ENCODE measurements at places on chromosomes 1 and 21.

DNA sequence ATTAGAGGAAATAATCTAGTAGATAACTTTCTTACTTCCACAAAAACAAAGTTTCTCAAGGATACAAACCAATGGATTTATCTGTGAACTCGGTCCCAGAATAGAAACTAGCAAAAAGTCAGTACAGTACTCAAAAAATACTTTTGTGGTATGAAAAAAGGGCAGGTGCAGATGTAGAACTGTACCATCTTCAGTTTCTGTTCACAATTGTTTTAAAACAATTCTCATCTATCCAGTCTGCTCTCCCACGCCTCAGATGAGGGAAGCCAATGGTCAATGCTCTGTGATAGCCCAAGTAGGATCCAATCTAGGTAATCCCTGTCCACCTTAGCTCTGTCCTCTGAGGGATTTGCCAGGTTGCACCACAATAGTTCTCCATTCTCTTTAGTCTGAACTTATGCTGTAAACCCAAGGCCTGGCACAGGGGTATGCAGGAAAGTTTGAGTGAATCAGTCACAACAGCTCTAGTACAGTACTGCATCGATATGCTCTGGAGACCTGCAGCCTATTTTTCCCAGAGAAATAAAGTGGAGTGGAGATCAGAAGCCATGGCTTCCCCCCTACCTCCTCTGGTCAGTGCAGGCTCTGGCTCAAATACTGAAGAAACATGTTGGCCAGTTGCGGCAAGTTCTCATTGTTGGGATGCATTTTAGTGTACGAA is 1.4 kb downstream of the KTI12 start:
- no peak for DNase-seq

GRCh38 chr1:92756537-92756936 is 28.4 kb downstream of the EVI5 start:
- DNase-seq = no peak

- DNase-seq = no peak
Measured at GRCh38 chr1:114235960-114236359, 82.3 kb upstream of the SYT6 start.

DNA sequence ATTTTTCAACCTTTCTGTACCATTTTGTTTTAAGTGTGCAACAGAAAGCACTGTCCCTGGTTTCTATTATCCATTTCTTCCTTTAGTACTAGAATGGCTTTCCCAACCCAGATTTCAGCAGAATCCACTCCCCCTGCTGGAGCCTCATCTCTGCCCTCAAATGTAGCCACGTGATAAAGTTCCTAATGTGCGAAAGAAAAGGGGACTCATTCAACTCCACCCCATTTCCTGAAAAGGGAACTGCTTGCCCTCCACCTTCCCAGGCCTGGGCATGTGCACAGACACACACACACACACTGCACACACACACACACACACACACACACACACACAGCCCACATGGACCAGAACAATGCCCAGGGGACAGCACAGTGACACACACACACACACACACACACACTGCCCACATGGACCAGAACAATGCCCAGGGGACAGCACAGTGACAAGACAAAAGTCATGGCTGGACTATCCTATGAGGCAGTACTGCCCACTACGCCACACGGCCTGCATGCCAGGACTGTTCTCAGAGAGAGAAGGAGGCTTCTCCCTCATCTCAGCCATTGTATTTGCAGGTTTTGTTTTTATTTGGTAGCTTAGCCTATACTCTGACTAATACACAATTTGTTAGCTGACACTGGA is 33.2 kb downstream of the PACC1 start:
- DNase-seq = no peak

GRCh38 chr1:153951801-153952200 is 5.3 kb upstream of the DENND4B start:
- DNase-seq = no peak

- DNase-seq = no peak
Measured at GRCh38 chr1:164648636-164649035, 89.7 kb downstream of the PBX1 start.

DNA sequence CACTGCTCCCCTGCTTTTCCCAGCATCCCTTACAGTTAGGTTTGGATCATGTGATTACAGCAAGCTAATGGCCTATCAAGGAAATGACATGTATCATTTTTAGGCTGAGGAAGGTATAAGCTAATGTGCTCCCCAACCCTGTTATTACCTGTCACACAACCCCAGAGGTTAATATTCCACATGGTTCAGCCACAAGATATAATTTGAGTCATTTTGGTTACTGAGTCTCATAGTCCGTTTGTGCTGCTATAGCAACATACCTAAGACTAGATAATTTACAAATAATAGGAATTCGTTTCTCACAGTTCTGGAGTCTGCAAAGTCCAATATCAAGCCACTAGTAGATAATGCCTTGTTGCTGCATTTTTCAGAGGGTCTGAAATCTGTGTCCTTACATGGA is 29.1 kb upstream of the SLC16A1 start:
- no peak for DNase-seq

DNA sequence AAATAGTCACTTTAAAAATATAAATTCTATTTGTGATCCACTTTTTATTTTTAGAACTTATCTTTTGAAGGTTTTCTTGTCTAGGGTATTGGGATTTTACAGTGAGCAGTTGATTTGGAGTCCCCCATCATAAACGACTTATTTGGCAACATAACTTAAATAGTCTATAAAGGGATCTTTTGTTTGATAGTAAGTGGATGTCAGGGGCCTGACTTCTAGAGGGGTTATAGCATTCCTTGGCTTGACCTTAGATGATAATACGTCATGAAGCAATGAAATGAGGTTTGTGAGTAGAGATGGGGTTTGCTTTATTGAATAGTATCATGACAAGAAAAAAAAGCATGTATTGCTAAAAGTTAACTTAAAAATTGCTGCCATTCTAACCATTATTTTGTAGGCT is 17.8 kb downstream of the VPS45 start:
- no peak for DNase-seq

- no peak for DNase-seq
Measured at GRCh38 chr1:5738911-5739462, 253.2 kb downstream of the NPHP4 start.

GRCh38 chr1:201941420-201942128 is 4.8 kb downstream of the LMOD1 start:
- DNase-seq = no peak

- no peak for DNase-seq
Measured at GRCh38 chr1:183416850-183417771, 1.1 kb downstream of the NMNAT2 start.

DNA sequence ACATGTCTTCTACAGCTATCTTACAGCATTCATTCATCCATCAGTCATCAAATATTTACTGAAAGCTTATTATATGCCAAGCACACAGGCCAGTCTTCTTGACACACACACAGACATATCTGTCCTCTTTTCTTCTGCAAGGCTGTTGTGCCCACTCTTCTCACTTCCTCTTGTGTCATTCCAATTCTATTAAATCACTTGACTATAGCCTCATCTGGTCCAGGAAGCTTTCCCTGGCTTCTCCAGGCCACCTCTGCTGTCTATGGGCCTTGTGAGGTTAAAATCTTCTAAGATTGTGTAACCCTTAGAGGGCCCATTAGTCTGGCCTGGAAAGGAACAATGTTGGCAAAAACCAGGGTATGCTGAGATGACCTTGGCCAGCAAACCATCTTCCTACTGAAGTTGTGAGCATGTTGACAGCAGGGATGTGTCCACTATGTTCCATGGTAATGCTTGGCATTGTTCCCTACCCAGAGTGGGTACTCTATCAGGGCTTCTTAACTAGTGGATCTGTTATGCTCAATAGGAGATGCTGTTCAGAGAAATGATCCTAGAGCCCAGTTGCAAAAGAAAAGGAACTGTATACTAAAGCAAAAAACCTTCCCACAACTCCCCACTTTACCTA is 5.3 kb downstream of the TRAF3IP3 start:
- no peak for DNase-seq

- no peak for DNase-seq
Measured at GRCh38 chr1:118183586-118183985, 1.4 kb downstream of the SPAG17 start.

- DNase-seq = no peak
Measured at GRCh38 chr1:198929961-198930599, 291.2 kb downstream of the PTPRC start.

DNA sequence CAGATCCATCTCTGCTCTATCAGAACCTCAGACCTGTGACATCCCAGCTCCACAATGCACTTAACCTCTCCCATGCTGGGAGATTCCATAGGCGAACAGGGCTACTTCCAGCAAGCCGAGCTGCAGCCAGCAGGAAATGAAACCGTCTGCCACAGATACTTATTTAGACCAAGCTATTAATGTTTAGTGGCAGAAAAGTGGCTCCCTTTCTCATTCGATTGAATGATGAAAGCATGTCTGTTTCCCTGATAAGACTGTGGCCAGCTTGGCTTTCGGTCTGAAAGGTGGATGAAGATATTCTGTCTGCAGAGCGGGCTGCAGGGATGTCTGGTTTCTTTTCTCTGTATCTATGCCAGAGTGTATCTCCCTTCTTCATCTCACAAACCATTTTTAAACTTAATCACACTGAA is 146.4 kb downstream of the GREM2 start:
- DNase-seq = no peak

- DNase-seq = no peak
Measured at GRCh38 chr1:209364716-209365115, 218.8 kb upstream of the CAMK1G start.

DNA sequence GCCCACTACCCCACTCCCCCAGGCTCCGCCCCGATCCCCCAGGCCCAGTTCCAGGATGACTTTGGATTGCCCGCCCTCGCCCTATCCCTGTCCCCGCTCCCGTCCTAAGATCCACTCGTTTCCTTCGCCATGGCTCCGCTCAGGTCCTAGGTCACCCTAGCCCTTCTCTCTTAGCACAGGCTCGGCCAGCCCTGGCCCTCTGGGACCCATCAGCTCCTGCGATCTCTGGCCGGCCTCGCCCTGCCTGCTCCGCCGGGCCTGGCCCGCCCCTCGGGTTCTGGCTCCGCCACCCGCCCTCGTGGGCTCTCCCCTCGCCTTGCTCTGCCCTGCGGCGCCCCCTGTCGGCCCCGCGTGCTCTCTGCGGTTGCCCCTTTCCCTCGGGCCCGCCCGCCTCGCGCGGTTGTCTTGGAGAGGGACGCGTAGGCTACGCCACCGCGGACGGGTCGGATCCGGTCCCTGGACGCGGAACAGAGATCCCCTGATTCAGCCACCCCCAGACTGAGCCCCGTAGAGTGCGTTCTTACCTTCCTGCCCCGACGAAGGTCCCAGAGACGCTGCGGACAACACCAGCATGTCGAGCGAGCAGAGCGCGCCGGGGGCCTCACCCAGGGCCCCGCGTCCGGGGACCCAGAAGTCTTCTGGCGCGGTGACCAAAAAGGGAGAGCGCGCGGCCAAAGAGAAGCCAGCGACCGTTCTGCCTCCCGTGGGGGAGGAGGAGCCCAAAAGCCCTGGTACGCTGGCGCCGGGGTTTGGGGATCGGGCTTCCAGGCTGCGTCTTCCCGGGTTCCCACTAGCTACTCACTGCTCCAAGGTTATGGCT is at the start of gene LRRC71:
Gene LRRC71 (plus strand): TSS at position 400 of the 820 bp plus-strand sequence. CDS start 172 bp downstream, at position 572.
- DNase-seq = no peak

DNA sequence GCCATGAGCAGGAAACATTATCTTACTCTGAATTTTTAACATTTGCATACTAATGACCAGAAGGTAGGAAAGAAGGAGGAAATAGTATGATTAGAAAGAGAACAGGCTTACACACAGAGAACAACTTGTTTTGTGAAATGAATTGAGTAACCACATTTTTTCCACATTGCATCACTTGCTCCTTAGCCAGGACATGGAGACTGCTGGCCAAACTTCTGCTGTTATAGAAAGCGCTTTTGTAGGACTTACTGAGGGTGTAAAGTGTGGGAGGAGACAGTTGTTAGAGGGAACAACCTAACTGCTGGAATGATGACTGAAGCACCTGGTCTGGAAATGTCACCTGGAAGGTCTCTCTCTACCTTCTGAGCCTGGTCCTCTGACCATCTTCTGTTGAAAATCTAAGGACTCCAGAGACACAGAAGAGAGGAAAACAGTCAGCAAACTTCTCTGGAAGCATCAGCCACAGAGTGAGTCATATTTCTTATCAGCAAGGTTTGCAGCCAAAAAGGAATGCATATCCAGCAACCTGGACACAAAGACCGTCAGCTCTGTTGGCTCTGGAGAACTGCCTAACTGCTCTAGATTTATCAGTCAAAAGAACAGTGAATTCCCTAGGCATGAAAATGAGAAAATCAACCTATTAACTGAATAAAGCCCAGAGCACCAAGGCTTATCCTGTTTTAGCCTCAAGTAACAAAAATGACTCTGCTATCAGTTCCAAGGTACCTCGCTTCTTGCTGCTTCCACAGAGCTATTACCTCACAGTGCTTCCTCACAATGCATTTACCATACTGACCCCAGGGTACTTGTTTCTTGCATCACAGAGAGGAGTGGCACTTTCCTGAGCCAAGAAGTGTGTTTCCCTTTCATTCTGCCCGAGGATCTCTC is 88.0 kb upstream of the SLFNL1 start:
- no peak for DNase-seq

DNA sequence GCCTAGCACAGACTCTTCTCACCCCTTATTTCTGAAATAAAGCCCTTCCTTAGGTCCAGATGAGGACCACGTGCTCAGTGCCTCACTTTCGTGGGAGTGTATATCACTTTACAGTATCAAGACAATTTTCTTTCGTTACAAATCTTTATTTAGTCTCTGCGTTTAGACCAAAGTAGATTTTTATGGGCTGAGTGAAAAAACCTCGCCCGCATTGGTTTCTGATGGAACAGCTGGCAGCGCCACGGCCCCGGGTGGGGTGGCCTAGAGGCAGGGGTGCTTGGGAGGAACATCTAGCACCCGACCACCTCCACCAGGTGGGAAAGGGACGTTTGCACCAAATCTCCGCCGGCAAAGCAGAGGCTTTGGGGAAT is 7.6 kb downstream of the SIM2 start:
- DNase-seq = no peak

GRCh38 chr1:173333581-173333980 is 126.5 kb upstream of the TNFSF4 start:
- no peak for DNase-seq

DNA sequence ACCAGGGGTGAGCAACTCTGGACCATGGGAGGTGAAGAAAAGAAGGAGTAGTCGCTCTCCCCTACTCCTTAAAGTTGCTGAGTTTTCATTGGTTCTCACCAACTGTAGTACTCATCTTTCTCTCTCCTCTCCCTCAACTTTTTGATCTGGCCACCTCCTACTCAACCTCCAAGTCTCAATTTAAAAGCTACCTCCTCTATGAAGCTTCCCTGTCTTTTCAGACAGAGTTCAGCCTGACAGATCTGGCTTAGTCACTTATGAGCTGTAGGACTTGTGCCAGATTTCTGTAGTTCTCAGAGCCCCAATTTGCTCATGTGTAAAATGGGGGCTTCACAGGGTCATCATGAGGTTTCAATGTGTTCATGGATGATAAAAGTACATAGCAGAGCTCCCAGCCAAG is 34.5 kb upstream of the HTR1D start:
- DNase-seq = no peak

All from T-helper 2 cell (primary cell).